ENCODE measurements at places on chromosomes 7 and 10.

GRCh38 chr10:26550774-26551526 lies 112.8 kb downstream of the APBB1IP start:
- DNase-seq: no peak

GRCh38 chr7:18356191-18356645 lies 139.3 kb upstream of the HDAC9 start:
- DNase-seq: no peak

- DNase-seq: no peak
Observed at GRCh38 chr10:128180843-128181242, 54.6 kb upstream of the MKI67 start.

- DNase-seq: no peak
Observed at GRCh38 chr7:157854066-157854891, 517.5 kb downstream of the DNAJB6 start.

DNA sequence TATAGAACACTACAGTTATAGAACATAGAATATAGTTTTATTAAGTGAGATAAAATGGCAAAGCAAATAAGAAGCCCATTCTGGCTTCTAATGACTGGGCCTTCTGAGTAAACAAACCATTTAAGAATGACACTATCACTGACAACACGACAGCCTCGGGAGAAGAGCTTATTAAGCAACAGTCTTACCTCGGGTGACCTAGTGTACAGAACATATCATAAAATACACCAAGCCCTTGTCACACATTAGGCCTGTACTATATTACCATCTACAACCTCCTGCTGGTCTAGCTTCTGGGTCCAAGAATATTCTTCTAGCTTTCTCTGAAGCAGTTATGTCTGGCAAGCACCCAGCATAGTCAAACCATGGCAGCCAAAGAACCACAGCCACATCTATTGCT lies 32.0 kb downstream of the CCDC186 start:
- no peak for DNase-seq

DNA sequence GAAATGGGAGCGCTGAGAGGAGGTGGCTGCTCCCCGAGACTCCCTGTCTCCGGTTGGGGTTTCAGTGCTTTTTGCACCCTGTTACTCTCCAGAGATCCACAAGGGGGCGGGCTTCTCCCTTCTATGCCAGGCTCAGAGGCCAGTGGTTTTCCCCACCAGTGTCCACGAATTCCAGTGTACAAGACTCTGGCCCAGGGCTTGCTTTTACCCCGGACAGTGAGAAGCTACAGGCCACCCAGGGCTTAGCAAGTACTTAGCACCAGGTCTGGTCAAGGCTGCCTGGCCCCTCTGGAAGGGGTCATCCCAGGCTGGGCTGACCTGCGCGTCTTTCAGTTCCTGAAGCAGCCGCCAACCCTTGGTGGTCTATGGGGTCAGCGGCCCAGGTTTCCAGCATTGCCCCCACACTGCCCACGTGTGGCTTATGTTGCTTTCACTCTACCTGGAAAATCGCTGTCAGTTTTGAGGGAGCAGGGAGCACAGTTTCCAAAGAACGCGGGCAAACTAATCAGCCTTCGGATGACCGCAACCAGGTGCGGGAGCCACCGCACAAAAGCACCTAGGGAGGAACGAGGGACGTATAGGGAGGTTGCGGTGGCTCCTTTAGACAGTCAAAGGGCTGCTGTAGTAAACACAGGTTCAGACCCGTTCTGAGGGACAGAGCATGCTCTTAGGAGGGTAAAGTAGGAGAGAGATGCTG lies 6.8 kb downstream of the CYP26A1 start:
- DNase-seq: peak; percentile 17

DNA sequence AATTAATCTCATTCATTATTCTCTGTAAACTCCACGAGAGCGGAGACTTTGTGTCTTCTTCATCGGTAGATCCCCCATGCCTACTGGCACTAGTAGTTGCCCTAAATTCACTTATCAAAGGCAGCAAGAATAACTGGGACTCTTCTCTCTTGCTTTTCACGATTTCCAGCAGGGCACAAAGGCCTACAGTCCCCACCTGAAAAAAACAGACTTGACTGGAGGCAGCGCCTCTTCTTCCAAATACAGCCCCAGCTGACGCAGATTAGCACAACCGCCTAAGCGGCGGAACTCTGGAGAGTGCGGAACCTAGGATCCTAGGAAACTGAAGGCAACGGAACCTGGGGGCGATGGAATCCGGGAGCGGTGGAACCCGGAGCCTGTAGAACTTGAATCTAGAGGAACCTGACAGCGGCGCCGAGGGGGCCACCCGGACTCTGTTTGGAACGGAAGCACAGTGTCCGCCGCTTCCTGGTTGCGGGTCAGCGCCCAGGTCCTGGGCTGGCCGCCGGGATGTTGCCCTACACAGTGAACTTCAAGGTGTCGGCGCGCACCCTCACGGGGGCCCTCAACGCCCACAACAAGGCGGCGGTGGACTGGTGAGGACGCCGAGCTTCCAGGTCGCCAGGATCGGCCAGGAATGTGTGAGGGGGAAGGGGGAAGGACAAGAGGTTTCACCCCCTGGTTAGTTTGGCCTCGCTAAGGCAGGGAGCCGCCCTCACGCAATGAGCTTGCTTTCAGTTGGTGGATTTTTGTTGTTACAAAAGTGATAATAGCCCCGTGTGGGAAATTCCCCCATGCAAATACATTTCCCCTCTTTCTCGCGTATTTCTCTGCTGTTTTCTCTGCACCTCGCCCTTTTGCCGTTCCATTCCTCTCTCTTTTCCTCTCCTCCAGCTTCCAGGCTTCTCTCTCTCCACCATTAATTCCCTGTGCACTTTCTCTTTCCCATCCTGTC lies at the start of gene WDR11:
Gene WDR11, plus strand, starts transcription at position 452 of the 955 bp plus-strand sequence. Its CDS starts 59 bp downstream, at position 511.
- peak; percentile 57 for DNase-seq

GRCh38 chr7:107882766-107883165 lies 8.2 kb upstream of the DLD start:
- no peak for DNase-seq

DNA sequence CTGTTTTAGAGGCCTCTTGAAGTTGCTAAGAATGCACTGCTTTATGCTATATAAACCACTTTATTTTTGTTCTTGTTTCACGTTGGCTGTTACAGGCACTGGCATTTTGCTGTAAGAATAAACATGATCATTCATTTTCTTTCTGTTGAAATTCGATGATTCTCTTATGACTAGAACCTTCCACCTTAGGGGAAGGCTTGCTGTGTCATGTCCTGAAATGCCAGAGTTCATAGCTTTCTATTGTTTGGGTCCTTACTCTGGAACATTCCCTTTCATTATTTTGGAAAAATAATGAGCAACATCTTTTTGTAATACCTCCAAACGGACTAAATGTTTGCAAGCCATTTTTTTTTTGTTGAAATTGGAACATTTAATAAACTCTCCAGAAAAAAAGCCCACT lies 495.1 kb upstream of the POT1 start:
- no peak for DNase-seq

DNA sequence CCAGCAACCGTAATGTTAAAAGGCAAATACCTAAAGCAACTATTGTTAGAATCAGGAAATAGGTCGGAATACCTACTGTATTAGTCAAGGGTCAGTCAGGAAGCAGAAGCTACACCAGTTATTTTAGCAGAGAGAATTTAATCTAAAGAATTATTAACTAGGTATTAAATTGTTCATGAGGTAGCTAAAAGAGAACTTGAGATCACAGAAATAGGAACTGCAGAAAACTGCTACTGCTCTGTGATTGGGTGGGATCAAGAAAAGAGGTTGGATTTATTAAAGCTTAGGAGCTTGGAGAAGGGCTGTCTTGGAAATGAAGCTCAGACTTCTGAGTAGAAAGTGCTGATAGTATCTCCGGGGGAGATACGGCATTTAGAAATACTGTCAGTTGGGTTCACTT lies 20.0 kb upstream of the ZNF438 start:
- no peak for DNase-seq

- DNase-seq: no peak
Observed at GRCh38 chr7:43876241-43876640, 6.9 kb upstream of the MRPS24 start.

All from activated T-helper 9 cell treated with anti-CD3 and anti-CD28 coated beads, Interleukin-2, amount 50 U/mL, for 16 hours (primary cell).